ENCODE measurements at places on chromosomes 7 and 10.
A peak's percentile ranks its signal among the peaks of the same experiment; 100 is the strongest.

DNA sequence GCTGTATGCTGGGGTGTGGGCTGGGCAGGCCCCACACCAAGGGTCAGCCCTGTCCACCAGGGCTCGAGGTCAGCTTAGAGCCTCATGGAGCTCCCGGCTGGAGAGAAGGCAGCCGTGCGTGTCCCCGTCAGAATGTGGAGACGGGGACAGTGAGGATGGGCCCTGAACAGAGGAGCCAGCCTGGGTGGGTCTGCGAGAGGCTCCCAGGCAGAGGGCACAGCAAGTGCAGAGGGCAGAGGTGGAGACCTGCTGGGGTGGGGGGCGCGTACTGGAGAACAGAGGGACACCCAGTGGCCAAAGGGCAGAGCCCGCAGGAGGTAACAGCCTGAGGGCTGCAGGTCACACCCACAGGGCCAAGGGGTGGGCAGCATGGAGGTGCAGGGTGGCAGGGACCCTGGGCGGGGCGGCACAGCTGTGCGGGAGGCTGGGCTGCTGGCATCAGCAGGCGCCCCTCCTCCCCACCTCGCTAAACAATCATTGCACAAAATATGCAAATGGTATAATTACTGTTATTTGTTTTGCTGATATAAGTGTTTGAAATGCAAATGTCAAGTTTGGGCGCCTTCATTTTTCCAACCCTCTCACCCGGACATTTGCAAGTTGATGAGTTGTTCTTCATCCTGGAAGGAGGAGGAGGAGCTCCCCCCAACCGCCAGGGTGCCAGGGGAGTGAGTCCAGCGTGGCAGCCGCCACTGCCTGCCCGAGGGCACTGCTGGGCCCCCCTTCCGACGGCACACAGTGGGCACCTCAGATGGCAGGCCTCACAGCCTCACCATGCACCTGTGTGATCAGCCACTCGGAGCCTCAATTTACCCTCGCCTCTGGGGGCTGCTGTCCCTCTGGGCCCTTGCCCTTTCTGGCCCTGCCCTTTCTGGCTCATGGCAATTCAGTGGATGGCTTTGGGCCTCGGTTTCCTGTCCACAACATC lies 35.0 kb downstream of the ELFN1 start:
- no peak for DNase-seq

DNA sequence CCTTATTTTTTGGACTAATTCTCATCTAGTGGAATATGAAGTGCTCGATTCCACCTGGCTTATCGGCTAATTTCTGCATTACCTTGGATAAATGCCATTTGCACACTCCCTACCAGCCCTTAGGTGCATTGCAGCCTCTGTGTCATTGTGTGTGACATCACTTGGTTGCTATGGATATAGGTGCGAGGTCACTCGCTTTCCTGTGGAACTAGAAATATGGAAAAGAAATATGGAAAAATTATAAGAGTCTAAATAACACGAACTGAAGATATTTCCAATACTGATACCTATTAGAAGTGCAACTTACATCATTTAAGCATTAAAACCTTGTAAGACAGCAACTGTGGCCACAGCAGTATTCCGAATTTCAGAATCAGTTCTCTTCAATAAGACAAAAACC lies 2.0 kb downstream of the YWHAG start:
- DNase-seq, result no peak

- no peak for DNase-seq
Measured at GRCh38 chr10:11879387-11880094, 56.4 kb downstream of the PROSER2 start.

DNA sequence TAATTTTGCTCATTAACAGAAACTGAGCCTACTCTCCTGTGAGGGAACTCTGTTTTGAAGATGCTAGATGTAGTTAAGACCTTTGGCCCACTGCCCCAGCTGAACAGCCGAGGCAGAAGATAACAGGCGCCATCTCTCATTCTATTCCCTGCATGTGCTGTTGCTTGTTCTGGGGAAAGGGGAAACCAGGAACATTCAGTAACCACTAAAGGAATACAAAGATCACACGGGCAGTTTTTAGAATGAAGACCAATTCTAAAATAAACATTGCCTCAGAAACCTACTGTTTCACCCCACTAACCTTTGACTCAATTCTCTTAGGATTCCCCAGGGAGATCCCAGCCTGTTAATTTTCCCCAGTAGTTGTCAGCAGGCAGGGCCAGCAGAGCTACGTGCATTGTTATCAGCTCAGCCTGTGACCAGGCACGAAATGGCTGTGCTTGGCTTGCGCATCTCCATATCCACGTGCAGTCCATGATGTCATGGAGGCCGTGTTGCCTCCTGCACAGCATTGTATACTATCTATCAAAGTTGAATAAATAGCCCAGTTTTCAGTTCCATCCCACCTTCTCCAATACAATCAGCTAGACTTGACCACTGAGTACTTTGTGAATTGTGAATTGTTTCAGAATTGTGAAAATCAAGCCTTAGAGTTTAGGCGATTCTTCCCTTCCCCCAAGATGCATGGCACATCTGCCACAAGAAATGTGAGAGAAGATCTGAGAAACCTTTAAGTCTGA lies 36.0 kb downstream of the ANK3 start:
- no peak for DNase-seq

GRCh38 chr10:89419548-89419947 lies 5.2 kb downstream of the IFIT5 start:
- DNase-seq, result no peak

DNA sequence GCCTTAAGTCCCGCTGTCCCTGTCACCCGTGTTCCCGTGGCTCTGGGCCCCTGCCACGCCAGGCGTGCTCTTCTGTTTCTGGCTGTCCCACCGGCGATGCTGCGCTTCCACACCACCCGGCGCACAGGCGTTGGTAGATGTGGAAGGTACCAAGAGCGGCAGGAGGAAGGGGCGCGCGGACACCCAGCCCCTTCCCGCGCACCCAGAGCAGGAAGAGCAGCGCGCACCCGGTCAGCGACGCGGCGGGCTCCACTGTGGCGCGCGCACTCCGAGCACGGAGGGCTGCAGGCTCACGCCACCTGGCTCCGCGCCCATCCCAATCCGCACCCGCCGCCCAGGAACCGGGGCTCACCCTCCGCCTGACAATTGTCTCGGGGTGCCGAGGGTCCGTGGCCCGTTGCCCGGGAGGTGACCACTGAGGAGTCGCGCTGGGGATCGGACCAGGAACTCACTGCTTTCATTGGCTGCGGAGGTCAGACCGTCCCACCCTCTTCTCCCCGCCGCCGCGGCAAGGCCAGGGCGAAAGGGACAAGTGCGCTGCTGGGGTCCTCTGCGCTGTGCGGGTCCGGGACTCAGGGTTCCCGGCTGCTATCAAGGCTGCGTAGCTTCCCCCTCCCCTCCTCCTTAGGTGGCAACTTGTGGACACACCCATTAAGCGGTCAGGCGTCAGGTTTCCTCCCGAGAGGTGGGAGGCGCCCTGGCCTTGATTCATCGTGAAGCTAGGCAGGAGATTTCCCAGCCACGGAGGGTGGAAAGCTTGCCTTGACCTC lies 121.6 kb upstream of the ZNF92 start:
- DNase-seq, result peak; percentile 45

DNA sequence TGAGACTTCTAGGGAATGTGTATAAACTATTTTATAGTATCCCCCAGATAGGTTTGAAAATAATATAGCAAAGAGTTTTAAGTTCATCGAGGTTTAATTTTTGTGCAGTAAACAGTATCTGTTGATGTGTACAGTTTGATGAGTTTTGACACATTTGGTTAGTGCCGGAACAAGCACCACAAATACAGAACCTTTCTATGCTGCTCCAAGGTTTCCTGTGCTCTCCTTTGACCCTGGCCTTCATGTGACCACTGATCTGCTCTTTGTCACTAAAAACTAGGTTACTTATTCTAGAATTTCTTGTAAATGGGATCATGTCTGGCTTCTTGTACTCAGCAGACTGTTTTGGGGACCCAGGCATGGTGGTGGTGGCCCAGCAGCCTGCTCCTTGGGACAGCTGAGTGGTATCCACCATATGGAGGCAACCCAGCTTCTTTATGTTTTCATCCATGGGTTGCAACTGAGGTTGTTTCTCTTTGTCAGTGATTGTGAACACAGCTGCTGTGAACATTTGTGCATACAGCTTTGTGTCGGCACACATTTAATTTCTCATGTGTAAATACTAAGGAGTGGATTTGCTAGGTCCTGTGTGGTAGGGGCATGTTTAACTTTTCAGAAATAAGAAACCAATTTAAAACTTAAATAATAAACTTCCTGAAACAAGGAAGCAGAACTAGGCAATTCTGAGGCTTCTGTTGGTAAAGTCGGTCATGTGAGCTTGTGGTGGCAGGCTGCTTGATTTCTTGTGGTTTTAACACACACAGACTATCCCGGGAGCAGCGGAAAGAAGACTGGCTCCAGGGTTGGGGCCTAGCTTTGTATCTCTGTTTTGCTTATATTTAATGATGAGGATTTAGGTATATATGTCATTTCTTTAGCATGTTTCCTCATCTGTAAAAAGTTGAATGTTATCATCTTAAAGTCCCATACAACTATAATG lies 219.4 kb downstream of the ABCA13 start:
- no peak for DNase-seq

DNA sequence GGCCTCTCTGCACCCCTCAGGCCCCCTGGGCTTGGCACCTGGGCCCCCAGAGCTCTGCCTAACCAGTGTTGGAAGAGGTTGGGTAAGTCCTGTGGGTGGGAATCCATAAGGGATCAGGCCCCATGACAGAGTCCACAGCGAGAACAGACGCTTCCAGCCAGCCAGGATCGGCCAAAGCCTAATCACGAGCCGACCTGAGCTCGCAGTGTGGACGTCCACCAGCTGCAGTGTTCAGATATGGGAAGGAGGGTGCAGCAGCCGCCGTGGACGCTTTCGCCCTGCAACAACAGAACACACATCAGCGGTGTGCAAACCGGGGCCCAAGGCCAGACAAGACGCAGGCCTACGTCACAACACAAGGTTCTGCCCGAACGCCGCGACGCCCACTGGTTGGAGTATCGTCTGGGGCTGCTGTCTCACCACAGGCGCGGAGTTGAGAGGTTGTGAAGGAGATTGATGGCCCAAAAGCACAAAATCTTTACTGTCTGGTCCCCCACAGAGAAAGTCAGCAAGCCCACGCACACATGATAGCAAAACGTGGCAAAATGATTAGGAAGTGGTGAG lies 102.1 kb downstream of the FOXL3 start:
- no peak for DNase-seq

All from D721Med (cell line).